IMR-90 (cell line): ENCODE measurements at places on chromosomes 6 and 20. TPM values are rescaled to one million over a fixed set of nuclear protein-coding genes. Genes with fewer than 3 reads are reported as not detected.
A peak's percentile ranks its signal among the peaks of the same experiment; 100 is the strongest.

GRCh38 chr6:36625158-36625919 is 31.2 kb downstream of the SRSF3 start:
- peak; percentile 79 for DNase-seq

DNA sequence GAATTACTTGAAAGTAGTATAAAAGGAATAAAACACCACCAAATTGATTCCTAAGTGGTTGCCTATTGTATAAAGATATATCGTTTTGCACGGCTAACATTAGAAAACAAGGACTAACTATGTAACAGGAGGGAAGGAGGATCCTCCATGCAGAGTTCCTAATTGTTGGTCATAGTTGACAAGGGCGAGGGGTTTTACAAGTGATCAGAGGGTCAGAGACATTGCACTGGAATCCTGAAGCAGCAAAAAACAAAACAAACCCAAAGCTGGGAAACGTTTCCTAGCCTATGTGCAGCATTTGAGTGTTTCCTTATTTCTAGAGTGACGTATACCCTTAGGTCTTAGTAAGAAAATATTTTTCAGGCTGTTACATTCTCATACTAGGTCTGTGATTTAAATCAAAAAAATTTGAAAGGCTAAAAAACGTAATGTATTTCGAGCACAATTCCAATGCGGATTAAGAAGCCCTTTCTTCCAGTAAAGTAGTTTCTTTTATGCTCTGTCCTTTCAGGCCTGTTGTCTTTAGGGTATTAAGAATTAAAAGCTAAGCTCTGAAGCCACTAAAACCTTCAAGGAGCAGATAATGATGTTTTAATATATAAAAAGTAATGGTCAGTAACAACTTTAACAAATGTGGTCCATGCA is 373.8 kb upstream of the MMS22L start:
- DNase-seq = no peak

DNA sequence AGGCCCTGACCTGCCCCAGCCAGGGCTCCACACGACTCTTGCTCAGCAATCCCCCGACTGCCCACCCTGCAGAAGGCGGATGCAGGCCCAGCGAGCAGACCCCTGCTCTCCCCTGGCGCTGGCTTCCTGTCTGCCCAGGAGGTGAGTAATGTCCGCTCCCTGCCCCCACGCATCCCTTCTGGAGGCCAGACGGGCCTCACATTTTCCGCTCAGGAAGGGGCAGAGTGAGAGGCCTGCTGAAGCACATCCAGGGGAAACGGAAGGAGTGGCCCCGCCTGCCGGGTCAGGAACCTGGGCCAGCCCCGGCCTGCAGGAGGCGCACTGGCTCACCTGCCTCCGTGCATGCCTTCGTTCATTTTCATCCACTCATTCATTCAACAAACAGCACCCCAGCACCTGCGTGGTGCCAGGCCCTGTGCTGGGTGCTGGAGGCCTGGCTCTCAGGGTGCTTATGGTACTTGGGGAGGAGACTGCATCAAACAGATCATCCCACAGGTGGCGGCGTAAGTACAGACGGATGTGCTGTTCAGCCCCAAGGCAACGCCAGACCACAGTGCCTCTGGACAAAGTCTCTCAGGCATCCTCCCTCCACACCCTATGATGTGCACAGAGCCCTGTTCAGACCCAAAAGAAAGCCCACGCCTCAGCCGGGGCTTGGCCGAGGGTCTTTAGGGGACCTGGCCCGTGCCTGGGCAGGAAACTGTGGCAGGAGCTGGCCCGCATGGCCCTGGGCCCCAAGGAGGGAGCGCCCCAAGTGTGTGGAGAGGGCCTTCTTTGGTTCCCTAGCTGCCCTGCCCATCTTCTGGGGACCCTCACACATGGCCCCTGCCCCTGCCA is 112.1 kb downstream of the ASXL1 start:
- DNase-seq = peak; percentile 70

DNA sequence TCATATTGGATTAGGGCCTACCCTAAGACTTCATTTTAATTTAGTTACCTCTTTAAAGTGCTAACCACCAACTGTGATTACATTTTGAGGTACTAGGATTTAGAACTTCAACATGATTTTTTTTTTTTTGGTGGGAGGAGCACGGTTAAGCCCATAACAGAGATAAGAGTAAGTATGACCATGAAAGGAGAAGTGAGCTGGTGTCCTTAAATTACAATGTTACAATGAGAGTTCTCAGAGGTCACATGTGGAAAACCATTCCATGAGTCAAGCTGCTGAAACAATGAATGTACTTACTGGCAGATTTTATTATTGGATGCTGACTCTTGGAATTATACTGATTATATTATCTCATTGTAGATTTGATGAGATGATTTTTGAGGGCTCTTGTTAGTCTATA is 779.3 kb upstream of the CITED2 start:
- peak; percentile 50 for DNase-seq

Gene SSTR4
- not detected in 2 replicates for total RNA-seq

Gene POM121L2
- not detected in 2 replicates for total RNA-seq

DNA sequence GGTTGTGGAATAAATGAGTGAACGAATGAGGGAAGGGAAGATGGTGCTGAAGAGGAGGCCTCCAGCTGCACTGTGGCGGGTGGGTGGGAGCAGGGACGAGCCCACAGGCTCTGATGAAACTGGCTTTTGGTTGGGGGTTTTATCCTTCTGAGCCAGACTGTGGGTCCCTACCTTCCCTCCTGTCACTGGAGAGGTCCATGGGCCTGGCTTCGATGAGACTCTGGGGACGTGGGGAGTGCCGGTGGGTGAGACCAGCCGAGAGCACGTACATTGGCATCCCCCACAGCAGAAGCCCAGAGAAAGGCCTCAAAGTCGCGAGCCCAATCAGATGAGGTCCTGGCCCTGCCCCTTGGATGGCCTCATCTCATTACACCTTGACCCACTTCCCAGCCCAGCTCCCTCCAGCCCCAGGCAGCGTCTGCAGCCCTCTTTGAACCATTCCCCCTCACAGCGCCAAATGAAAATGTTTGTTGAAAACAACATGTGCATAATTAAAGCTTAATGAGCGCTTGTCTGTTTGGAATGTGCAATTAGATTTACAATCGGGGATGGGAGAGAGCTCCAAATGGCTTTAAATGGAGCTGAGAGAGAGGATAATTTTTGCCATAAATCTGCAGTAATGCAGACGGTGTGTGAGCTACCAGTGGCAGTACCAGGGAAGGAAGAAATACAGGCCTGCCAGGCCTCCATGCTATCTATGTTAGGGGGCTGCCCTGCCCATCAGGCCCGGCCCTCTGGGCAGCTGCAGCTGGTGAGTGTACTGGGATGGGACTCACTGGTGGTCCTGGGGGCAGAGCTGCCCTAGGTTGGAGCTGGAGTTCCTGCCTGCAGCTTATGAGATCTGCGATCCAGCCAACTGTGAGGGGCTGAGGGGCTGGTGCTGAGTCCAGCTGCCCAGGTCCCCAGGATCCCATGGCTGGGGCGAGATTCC is 47.2 kb downstream of the TOX2 start:
- no peak for DNase-seq

DNA sequence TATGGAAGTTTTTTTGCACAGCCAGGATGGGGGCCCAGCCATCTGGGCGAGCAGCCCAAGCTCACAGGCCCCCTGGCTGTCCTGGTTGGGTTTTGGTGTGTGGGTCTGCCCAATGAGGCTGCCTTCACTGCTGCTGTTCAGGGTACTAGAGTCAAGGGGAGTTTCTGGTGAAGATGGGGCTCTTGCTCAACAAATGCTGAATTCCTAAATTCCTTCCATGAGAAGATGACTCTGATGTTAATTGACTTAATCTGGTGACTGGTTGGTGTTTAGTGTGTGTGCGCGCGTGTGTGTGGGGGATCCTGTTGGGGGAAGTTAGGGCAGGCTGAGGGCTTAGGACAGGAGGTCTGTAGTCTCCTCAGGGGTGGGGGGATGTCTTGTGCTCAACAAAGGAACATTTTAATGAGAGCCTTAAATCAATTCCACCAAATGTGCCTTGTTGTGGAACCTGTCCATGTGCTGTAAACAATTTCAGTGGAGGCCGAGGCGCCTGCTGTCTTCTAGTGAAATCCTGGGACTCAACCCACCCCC is 1.9 kb downstream of the PTK7 start:
- DNase-seq = peak; percentile 67

GRCh38 chr6:39339096-39339867 is 16.8 kb upstream of the KCNK16 start:
- DNase-seq = no peak

- no peak for DNase-seq
These were observed 22.6 kb downstream of the CDH22 start for GRCh38 chr20:46285740-46286139.

Gene SYCP2
- total RNA-seq = 0.18 and 0.56 TPM in 2 replicates

Gene TGM2
- total RNA-seq = 237 and 268 TPM in 2 replicates

Gene BTN1A1
- not detected in 2 replicates for total RNA-seq

GRCh38 chr20:20663841-20664240 is 48.6 kb downstream of the RALGAPA2 start:
- DNase-seq = no peak

- no peak for DNase-seq
These were observed 77.7 kb upstream of the SAMD5 start for GRCh38 chr6:147430811-147431210.

GRCh38 chr6:444653-445275 is 53.2 kb downstream of the IRF4 start:
- DNase-seq = no peak

DNA sequence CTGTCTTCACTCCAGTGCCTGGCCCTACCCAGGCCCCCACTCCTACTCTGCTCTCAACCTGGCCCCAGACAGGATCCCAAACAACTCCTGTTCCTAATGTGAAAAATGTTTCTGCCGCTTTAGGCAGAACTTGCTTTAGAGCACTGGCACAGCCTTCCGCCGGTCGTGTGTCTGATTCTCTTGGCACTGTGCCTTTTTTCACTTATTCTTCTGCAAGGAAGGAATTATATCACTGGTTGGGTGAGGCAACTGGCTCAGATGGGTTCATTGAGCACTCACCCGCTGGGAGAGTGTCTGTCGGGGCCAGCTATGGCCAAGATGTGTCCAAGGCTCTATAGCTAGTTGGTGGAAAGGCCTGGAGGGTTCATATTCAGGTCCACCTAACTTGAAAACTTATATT is 33.6 kb upstream of the HLA-A start:
- no peak for DNase-seq

- peak; percentile 73 for DNase-seq
These were observed 24.3 kb downstream of the SNX14 start for GRCh38 chr6:85569323-85569722.

Gene IL17A
- not detected in 2 replicates for total RNA-seq

DNA sequence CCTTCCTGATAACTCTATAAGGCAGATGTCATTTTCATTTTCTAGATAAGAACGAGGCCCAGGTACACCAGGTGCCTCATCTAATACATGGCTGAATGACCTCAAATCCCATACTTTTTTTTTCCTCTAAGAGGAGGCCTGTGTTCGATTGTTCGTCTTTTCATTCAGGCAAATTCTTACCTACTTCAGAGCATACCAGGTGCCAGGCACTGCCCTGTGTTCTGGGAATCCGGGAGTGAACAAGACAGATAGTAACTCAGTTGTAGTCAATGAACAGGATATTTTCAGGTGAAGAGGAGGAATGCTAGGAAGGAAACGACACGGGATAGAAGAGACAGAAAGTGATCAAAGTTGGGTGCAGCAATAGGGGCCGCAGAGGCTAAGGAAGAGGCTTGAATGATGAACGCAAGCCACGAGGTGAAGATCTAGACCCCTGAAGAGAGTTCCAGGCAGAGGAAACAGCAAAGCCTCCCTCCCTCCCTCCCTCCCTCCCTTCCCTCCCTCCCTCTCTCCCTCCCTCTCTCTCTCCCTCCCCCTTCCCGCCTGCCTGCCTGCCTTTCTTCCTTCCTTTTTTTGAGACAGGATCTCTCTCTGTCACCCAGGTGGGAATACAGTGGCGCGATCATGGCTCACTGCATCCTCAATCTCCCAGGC is 150.1 kb upstream of the ZNF217 start:
- DNase-seq = no peak
